ENCODE measurements at places on chromosomes 1 and 21.

DNA sequence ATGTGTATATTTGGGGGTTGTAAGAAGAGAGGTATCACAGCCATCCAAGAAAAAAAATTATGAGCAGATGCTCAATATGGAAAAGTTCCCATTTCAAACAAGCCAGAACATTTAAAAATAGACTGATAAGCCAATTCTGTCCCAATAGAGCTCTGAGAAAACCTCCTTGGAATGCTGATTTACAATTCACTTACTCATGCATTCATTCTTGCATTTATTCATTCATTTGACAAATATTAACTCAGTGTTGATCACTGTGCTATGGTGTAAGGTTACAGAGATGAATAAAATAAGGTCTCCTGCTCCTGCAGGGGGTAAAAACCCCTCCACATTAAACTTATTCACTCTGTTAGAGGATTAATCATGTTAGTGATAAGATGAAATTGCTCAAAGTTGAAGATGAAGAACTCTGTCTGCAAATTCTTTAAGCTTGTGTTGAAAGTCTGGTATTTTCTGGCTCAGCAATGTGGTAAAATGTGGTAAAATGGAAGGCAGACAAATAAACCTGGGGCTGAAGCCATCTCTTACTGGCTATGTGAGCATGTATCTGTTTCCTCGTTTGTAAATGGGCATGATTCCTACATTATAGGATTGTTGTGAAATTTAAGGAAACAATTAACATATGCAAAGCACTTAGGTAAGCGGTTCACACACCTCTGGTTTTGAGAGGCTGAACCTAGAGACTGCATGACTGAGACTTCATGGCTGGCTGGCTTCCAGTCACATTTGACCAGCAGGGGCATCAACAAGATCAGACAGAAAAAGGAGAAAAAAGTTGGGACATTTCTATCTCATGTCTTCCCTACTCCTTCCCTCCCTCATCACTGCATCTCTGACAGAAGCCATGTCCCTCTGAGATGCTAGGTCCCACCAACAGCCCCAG is 45.0 kb upstream of the DAB1 start:
- DNase-seq = peak; percentile 98

DNA sequence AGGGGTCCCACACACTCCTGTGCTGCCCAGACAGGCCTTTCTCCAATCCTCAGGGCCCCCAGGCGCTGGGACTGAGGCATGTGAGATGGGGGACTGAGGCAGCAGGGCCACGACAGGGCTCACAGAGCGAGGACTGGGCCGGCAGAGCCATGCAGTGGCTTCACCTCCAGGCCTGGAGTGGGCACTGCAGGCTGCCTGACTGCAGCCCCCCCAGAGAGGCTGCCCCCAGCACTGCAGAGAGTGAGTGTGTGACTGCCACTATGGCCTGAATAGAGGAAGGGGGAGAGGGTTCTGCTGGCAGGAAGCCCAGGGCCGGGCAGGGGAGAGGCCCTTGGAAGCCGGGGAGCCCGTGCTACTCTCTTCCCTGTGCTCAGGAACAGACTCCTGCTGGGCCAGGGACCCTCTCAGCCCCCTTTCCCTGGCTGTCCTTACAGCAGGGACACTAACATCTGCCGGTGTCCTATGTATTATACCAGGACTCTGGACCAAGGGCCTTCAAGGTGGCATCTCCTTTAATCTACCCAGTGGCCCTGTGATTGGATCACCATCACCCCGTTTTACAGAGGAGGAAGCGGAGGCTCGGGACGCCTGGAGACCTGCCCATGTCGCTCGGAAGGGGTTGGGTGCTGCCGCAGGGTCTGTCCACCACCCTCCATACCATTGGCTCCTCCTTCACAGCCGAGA is 20.2 kb upstream of the PLEKHG5 start:
- no peak for DNase-seq

DNA sequence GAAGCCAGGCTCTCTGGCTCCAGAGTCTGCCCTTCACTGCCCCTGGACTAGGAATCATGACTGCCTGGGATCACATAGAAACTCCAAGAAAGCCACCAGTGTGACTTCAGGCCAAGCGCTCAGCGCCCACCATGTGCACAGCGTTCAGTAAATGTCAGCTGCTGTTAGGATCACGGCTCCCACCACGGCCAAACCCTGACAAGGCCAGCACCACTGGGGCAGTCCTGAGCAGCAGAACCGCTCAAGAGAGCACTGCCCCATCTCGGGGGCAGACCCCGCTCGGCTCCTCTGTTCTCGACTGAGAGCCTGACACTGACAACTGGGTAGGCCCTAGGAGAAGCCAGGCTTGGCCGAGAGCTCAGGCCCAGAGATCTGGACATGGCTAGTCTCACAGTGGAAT is 10.0 kb downstream of the CAPZB start:
- DNase-seq = no peak

GRCh38 chr1:39387452-39387851 is 104.0 kb upstream of the BMP8A start:
- DNase-seq = peak; percentile 93

DNA sequence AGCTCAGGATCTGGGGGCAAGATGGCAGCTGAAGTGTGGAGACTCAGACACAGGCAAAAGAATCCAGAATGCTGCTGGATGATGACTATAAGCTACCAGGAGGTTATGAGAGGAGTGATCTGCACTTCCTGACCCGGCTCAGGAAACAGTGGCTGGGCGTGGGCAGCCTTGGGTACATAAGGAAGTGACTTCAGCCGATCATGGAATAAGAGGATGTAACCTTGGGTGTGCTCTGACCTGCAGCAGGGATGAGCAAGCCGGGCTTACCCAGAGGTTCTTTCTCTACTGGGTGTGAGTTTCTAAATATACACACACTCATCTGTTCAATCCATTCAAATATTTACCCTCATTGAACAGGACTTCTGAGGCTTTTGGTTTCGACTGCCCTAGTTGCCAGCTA is 62.7 kb downstream of the CD34 start:
- DNase-seq = no peak

GRCh38 chr1:239558991-239559390 is 172.6 kb downstream of the CHRM3 start:
- DNase-seq = no peak

- DNase-seq = no peak
Measured at GRCh38 chr1:10160907-10161490, 49.4 kb upstream of the KIF1B start.

- DNase-seq = no peak
Measured at GRCh38 chr1:84971957-84972356, 25.0 kb downstream of the MCOLN2 start.

GRCh38 chr21:34887105-34887442 is 162.0 kb downstream of the RUNX1 start:
- DNase-seq = no peak

GRCh38 chr1:229185963-229186362 is 84.9 kb upstream of the RAB4A start:
- peak; percentile 45 for DNase-seq

- DNase-seq = peak; percentile 34
Measured at GRCh38 chr1:160681066-160681890, 30.3 kb downstream of the CD48 start.

- DNase-seq = no peak
Measured at GRCh38 chr1:186880982-186881381, 52.2 kb downstream of the PLA2G4A start.

DNA sequence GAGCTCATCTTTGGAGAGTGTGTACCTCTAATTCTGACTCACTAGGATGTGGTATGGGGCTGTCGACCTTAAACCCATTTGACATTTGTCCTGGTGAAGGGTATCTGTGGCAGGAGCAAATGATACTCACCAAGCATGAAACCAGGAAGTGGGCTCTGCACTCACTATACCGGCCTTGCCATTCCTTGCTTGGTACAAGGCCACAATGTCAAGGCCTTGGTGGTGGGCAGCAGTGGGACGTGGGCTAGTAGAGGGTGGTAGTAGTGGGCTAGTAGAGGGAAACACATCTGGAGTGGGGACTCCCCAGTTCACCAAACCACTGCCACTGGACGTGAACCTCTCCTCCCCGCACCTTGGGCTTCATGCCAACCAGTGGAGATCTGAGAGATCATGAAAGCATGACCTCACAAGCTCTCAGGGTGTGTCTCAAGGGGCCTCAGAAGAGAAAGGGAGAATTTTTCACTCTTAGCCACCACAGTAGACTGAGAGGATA is 11.5 kb downstream of the TNFSF4 start:
- DNase-seq = no peak

DNA sequence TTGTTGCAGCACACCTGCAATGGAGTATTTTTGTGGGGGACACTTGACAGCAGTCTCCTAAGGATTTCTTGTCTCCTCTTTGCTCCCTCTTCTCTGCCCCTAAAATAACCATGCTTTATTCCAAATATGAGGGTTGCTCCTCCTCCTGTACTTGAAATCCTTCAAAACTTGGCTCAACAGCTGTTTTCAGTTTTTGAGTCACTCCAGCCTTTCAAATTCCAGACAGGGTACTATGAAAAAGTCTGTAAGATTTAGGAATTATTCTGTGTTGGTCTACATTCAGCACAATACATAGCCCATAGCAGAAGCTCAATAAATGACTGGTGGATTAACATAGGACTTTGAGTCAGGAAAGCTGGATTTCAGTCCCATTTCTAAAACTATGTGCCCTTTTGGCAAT is 5.5 kb downstream of the AP4B1 start:
- DNase-seq = peak; percentile 33

GRCh38 chr1:155254714-155255242 is 505 bp downstream of the ENTREP3 start:
- no peak for DNase-seq

- peak; percentile 72 for DNase-seq
Measured at GRCh38 chr1:56034222-56034621, 545.1 kb downstream of the PLPP3 start.

- DNase-seq = no peak
Measured at GRCh38 chr21:38793926-38794713, 11.6 kb upstream of the ETS2 start.

GRCh38 chr1:51534447-51534846 is 15.4 kb upstream of the EPS15 start:
- DNase-seq = no peak

DNA sequence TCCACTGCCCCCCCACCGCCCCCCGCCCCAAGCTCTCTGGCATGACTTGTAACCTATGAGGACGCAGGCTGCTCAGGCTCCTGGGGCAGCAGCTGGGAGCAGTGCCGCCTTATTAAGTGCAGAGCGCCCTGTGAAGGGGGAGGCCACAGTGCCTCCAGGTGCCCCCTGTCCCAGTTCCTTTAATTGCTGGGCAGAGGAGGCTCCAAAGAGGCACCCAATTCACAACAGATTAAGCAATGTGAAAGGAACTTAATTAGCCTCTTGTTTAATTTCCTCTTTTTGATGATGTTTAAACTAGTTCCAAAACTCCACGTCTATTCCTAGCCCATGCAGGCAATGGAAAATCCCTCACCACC is 3.0 kb downstream of the RXFP4 start:
- DNase-seq = no peak
